ENCODE measurements at places on chromosomes 11 and 22.

DNA sequence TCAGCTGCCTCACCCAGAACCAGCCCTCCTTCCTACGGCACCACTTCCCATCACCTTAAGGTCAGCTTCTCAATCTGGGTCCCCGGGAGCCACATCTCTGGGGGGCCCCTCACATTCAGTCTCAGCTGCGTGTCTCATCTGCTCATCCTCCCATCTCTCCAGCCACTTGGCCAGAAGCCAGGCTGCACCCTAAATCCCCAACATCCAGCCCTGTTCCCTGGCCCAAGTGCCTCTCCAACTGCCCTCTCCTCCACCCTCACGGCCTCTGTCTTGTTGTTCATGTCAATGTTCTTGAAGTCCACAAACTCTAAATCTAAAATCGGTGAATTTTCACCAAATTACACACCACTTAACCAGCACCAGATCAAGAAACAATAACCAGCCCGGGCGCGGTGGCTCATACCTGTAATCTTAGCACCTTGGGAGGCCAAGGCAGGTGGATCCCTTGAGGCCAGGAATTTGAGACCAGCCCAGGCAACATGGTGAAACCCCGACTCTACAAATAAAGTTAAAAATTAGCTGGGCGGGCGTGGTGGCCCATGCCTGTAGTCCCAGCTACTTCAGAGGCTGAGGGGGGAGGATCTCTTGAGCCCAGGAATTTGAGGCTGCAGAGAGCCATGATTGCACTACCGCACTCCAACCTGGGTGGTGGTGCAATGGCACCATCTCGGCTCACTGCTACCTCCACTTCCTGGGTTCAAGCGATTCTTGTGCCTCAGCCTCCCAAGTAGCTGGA is 33.7 kb downstream of the A4GALT start:
- no peak for DNase-seq

DNA sequence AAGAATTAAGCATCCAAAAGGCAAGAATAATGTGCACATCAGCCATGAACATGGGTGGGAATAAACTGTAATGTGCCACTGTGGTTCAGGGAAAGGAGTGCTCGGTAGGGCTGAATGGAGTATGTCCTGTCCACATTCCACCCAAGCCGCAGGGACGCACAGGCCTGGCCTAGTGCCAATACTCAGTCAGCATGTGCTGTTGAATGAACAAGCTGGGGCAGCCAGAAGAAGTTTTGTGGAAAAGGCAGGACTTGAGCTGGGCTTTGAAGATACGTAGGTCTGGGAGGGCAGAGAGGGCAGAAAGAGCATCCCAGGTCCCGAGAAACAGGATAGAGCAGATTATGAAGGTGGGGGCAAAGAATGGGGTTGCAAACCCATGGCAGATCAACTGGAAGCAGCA is 60.0 kb upstream of the PLET1 start:
- DNase-seq = peak; percentile 93

- no peak for DNase-seq
Observed at GRCh38 chr11:45489281-45489905, 176.0 kb downstream of the CHST1 start.

GRCh38 chr11:120929664-120930154 is 94.2 kb upstream of the TBCEL start:
- DNase-seq = peak; percentile 38

DNA sequence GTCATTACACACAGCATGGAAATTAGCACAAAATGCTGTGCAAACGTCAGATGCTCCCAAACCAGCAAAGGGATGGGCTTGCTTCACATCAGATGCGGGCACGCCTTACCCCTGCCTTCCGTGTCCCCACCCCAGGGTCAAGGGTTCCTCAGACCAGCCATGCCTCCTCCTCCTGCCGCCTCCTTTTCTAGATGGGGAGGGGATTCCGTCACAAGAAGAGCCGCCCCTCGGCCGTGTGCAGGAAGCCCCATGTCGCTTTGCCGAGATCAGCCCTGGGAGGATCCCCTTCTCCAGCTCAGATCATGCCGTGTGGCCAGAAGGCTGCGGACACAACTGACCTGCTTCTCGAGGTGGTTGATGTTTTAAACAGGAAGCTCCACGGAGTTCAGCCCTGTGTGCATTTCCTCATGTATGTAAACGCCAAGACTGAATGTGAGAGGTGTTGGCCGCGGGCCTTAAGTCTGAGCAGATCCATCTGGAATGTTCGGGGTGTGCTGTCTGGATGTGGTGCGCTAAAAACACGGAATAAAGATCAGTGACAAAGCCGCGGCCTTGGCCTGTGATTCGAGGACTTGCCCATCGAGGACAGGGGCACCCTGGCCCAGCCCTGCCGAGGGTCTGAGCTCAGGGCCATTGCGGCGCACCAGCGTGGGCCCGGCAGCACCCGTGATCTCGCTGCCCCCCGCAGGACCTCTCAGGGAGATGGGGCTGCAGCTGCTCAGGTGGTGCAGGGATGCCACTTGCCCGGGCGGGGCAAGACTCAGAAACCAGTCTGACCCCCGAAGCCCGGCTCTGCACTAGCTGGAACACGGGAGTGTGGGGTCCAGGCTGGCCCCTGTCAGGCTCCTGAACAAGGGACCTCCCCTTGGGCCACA is 412.9 kb downstream of the TBC1D22A start:
- DNase-seq = peak; percentile 47

DNA sequence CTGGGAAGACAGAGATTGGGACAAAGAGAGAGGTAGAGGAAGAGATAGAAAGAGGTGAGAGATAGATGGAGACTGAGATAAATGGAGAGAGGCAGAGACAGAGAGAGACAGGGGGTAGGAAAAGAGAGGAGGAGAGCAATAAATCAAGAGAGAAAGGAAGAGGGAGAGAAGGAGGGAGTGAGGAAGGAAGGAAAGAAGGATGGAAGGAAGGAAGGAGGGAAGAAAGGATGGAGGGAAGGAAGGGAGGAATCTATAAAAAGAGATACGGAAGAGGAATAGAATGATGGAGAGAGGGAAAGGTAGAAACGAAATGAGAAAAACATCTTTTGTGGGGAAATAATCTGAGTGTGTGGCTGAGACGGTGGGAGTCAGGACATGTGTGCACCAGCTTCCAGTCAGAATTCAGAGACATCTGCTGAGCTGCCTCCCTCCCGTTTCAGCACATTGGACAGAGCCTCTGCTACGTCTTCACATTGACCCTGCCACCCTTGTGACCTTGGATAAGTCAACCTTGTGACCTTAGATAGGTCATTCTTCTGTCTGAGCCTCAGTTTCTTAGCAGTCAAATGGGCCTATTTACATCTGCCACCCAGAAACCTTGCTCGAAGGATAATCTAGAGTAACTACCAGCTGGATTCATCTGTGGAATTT is 417.8 kb downstream of the MIAT start:
- DNase-seq = peak; percentile 27

- DNase-seq = no peak
Observed at GRCh38 chr22:37165940-37166674, 16.4 kb upstream of the IL2RB start.

GRCh38 chr11:45786272-45786671 is 18.7 kb upstream of the SLC35C1 start:
- DNase-seq = no peak

- DNase-seq = peak; percentile 69
Observed at GRCh38 chr11:10309163-10310093, 4.6 kb downstream of the ADM start.

GRCh38 chr11:65716302-65716701 is 4.2 kb downstream of the KAT5 start:
- DNase-seq = no peak

GRCh38 chr22:48367731-48368130 is 1459.9 kb downstream of the BRD1 start:
- DNase-seq = no peak

DNA sequence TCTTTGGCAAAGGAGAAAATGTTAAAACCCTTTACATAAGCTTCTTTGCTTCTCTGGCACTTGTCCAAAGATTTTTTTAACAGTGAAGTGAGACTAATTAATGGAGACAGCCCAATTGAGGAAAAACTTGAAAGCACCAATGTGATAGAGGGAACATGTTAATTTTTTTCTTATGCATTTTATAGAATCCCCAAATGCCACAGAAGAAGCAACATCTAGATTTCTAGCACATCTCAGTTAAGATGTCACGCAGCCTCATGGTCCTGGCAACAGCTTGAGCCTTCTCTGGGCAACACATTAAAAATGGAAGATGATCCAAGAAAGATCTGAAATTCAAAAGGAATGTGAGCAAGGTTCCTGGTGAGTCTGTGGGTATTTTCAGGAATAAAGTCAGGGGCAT is 48.5 kb downstream of the PACSIN2 start:
- DNase-seq = no peak

DNA sequence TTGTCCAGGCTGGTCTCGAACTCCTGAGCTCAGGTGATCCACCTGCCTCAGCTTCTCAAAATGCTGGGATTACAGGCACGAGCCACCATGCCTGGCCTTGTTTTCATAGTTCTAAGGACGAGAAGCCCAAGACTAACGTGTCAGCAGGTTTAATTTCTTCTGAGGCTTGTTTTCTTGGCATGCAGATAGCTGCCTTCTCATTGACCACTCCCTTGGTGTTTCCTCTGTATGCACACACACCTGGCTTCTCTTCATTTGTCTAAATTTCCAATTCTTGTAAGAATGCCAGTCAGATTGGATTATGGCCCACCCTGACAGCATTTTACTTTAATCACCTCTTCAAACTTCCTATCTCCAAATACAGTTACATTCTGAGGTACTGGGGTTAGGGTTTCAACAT is 72.5 kb upstream of the CTSC start:
- DNase-seq = no peak

- peak; percentile 75 for DNase-seq
Observed at GRCh38 chr11:71940561-71941219, 11.8 kb downstream of the RNF121 start.

- DNase-seq = no peak
Observed at GRCh38 chr11:14330881-14331280, 28.1 kb downstream of the RRAS2 start.

DNA sequence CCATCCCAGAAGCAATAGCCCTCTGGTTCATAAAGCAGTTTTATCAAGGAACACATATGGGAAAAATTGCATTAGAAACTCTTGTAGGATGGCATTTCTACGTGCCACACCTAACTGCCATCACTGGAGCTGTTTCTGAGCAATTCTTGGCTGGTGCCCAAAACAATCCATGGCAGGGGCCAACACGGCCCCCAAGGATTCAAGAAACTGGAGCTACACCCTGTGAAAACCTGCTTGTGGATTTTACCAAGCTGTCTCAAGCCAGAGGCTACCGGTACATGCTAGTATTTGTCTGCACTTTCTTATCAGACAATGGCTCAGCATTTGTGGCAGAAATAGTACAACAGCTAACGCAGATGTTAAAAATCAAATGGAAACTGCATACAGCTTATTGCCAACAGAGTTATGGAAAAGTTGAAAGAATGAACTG is 42.4 kb upstream of the GLYAT start:
- DNase-seq = no peak

DNA sequence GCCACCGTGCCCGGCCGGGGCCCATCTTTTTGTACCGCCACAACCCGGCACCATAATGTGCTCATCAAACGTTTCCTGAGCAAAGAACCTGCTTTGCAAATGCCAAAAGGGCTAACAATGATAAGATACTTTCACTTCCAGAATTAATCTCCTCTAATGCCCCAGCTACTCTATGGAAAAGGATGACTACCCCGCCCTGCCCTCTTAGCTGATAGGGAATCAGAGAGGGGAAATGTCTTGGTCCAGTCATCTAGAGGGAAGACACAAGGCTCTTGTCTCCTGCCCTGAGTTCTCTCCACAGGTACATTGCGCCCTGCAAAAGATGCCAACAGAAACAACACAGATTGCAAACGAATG is 586 bp downstream of the TTLL1 start:
- no peak for DNase-seq

- DNase-seq = peak; percentile 34
Observed at GRCh38 chr11:72700146-72700545, 25.9 kb upstream of the PDE2A start.

GRCh38 chr11:92441443-92441726 is 216.8 kb downstream of the FAT3 start:
- DNase-seq = no peak

DNA sequence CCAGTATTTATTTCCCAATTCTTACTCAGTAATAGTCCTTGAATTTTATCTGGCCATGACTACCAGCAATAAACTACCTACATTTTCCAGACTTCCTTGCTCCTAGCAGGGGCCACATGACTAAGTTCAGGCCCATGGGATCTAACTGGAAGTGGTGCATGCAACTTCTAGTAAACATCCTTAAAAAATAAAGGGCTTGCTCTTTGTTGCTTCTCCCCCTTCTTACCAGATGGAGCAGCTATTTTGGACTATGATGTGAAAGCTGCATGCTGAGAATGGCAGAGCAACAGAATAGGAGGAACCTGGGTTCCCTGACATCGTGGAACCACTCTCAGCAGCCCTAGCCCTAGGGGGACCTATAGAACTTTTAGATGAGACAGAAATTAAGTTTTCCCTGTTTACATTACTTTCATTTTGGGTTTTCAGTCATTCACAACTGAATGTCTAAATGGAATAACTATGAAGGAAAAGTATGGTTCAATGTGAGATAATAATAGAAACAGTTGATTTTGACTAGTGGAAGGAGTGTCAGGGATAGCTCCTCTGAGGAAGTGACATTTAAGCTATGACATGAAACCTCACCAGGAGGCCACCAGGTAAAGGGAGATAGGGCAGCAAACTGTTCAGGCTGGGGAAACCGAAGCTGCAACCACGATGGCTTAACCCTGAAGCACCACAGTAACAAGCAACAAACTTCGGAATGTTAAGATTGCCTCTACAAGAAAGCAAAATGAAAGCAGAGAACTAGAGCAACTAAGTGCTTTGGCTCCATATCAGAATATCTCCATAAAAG is 48.9 kb downstream of the PHF21A start:
- no peak for DNase-seq

DNA sequence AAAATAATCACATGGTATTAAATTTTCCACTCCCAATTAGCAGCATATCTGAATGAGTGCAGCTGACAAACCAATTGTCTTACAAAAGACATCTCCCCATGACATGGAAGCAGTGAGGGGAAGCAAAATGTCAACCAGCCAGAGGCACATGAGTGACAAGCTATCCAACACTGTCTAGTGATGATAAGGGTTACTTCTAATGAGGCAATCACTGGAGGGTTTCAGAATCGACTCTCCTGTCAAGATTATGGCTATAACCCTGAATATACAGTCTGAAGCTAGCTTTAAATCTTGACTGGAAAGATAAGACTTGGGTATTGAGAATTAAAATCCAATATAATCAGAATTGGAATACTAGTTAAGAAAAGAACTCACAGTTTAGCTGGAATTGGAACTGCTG is 50.3 kb downstream of the AMBRA1 start:
- DNase-seq = no peak

DNA sequence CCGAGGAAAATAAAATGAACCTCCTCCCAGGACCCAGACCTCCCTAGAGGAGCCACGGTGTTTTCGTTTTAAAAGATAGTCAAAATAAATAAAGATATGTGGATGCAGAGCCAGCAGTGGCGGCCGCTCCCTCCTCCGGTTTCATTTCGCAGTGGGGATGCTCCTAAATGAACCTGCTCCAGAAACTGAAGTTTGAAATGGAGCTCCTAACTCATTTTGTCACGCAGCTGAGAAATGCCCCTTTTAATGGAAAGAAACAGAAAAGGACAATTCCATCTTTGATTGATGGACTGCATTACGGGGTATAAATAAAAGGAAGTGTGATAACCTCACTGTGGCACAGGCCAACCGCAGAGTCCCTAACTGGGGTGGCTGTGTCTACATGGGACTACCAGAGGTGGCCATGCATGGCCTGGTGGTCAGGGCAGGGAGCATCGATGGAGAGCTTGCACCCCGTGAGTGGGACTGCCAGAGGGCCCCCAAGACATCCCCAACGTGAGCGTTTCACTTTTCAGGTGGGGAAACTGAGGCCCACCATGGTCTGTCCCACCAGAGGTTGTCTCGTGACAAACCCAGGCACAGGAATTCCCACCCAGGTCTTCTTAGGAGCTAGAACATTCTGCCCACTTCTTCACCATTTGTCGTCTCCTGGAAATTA is 426.6 kb downstream of the BRD1 start:
- DNase-seq = no peak

GRCh38 chr11:100739666-100740065 is 52.6 kb downstream of the ARHGAP42 start:
- peak; percentile 82 for DNase-seq

Measured in fibroblast of skin of right biceps (primary cell).